Stimulated activated CD8-positive, alpha-beta memory T cell treated with anti-CD3 and anti-CD28 coated beads, Interleukin-2, amount 100 ng/mL, for 1 hour (primary cell): ENCODE measurements at places on chromosomes 16 and 17.

GRCh38 chr17:70622368-70623260 lies 453.3 kb downstream of the KCNJ2 start:
- DNase-seq, result no peak

DNA sequence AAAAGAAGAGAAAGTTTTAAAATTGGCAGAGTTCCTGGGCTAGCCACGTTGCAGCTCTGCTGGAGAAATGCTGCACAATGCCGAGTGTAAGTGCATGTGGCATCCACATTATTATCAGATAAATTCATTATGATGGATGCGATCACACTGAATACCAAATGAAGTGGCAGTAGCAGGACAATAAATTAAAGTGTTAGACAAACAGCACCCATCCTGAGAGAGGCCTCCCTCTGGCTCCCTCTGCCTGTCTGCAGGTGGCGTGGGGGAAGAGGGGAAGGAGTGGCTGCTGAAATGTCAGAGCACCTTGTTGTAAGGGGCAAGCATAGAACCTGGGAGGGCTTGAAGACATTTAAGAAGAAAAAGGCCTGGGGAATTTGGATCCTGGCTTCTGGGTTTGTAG lies 324.1 kb downstream of the HAPSTR1 start:
- no peak for DNase-seq

- no peak for DNase-seq
Measured at GRCh38 chr17:49082231-49082630, 50.3 kb upstream of the B4GALNT2 start.

- DNase-seq, result no peak
Measured at GRCh38 chr17:79897243-79898063, 58.2 kb upstream of the CBX4 start.

- no peak for DNase-seq
Measured at GRCh38 chr16:69922200-69922599, 28.9 kb upstream of the CLEC18A start.

DNA sequence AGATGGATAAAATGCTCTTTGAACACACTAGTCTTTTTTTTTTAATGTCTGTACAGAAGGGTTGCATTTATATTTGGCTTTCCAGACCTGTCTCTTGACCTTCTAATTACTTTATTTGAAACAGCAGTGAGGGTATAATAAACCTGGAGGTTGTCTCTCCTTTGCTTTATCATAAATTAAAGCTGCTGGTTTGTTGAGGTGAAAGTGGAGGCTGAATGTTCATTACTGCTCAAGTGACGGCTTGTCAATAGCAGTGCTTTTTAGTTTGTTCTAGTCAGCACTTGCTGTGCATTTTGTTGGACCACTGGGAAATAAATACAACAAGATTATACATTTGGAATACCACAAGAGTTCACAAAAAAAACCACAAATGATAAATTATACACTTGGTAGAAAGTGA lies 264.2 kb downstream of the IRX3 start:
- no peak for DNase-seq
